ENCODE measurements at places on chromosomes 16 and 17.

GRCh38 chr17:17871913-17872312 is 35.1 kb upstream of the SREBF1 start:
- DNase-seq = no peak

DNA sequence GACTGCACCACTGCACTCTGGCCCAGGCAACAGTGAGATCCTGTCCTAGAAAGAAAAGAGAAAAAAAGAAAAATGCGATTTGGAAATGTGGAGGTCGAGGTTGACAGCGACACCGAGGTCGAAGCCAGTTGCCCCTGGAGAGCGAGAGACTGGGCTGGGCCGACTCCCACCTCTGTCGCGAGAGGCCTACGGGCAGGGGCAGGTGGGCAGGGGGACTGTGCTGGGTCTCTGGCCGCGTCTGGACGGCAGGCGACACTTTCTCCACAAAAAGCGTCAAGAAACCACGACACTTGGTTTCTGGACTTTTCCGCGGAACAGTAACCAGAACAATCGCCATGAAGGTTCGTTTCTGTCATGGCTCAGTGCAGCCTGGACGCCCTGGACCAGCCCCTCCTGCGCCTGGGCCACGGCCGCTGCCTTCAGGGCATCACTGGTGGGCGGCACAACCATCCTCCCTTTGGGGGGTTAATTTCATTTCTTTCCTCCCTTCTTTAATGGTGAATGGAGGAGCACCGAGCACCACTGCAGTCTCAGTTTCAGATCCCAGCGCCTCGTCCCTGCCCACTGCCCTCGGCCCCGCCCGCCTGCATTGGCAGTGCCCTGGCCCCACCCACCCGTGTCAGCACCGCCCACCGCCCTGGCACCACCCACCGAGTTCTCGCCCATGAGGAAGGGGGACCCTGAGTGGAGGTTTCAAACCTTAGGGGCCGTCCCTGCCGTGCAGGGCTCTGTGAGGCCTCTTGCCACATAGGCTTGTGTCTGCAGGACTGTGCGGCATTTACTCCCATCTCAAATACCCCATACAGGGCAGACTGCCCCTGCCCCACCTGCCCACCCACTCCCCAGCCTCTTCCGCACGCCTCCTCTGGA is 18.5 kb upstream of the CDH15 start:
- DNase-seq = no peak

GRCh38 chr16:1308036-1308976 is 1.1 kb upstream of the UBE2I start:
- no peak for DNase-seq

DNA sequence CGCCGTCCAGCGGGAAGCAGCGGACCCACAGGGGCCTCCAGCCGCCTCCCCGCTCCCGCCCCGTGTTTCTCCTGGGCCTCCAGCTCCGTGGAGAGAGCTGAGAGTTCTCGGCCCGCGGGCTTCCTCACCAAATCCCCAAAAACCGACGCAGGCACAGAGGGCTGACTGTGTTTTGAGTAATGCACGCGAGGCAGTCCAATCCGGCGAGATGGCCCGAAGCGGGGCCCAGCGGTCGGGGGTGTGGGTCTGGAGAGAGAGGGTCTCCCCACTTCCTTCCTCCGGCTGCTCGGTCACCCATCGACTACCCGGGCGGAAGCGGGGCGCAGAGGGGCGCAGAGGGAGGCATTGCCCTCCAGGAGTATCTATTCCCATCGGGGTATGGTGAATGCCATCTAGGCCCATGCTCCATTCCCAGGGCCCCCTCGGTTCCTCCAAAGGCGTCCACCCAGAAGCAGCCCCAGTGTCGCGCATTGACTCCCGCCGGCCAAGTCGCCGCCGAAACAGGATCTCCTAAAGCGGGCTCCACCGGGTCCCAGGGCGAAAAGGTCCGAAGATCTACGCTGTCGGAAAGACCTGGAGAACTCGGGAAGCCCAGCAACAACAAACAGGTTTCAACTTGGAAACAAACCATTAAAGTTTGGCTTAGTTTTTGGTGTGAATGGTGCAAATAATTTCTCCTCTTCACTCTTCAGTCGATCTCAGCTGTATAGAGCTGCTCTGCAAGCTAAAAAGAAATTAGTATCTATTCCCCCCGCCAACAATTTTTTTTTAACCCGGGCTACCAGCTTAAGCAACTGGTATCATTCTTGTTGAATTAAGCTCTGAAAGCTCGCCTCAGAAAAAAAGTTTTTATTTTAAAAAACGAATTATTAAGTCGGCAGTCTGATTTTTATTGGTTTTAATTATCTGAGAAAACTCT is 19.2 kb upstream of the HOXB13 start:
- DNase-seq = no peak

DNA sequence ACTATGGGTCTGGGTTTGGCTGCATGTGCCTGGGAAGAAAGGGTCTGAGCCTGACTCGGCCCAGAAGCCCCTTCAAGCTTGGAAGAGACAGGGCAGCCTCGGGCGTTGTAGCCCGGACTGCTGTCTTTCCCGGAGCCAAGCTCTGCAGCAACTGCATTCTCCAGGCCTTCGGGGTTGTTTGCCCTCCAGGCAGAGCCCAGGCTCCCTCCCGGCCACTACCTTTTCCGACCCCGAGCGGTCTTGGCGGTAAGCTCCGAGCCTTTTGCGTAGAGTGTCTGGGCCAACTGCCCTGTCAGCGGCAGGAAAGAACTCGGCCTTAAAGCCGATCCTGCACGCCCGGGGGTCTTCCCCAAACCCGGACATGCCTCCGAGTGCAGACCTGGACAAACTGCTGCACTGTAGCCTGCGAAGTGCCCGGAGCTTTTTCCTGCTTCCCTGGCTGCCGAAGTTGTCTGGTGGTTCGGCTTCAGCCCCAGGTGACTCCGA is 1.3 kb downstream of the LHX1 start:
- no peak for DNase-seq

All from substantia nigra (tissue), 51 donors.